ENCODE measurements at places on chromosomes 13 and 19. TPM values are rescaled to one million over a fixed set of nuclear protein-coding genes. Genes with fewer than 3 reads are reported as not detected.

GRCh38 chr19:45746866-45747265 is 13.6 kb downstream of the MEIOSIN start:
- DNase-seq = no peak

DNA sequence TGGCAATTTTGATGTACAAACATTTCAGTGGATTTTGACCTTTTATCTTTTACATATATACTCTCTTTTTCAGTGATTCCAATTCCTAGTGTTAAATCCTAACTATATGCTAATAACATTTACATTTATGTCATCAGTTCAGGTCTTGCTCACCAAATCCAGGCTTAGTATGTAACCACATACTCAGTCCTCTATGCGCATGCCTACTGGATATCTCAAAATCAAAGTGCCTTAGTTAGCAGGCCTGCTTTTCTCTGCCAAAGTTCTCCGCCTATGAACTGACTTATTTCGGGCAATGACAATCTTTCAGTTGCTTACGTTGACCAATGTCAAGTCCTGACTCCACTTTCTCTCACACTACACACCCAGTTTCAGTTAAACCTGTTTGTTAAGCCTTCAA is 478.5 kb upstream of the SLITRK1 start:
- DNase-seq = no peak

The PROZ gene
- total RNA-seq = not detected

DNA sequence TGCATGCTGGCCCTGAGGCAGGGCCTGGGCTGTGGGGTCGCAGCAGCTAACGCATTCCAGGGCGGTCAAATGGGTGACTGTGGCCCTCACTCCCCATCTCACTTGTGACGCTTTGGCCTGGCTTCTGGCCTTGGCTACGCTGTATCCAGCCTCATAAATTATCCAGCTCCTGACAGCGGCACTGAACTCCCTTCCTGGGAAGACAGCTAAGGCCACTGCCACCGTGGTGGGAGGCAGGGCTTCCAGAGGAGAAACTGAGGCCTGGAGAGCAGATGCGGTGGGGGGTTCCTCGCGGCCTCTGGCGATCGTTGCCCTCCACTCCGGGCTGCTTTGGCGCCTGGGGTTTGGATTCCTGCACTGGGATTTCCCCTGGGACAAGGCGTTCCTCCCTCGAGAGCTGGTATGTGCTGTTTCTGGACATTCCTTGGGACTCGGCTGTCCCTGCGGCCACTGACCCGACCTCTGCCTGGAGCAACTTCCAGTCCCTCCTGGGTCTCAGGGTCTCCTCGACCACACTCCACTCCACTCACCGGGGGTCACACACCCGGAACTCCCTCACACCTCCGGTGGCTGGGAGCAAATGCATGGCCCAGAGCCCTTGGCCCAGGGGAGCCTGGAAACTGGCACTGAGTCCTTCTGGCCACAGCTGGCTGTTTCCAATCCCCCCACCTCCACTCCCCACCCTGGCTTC is 3.4 kb downstream of the TBXA2R start:
- no peak for DNase-seq

DNA sequence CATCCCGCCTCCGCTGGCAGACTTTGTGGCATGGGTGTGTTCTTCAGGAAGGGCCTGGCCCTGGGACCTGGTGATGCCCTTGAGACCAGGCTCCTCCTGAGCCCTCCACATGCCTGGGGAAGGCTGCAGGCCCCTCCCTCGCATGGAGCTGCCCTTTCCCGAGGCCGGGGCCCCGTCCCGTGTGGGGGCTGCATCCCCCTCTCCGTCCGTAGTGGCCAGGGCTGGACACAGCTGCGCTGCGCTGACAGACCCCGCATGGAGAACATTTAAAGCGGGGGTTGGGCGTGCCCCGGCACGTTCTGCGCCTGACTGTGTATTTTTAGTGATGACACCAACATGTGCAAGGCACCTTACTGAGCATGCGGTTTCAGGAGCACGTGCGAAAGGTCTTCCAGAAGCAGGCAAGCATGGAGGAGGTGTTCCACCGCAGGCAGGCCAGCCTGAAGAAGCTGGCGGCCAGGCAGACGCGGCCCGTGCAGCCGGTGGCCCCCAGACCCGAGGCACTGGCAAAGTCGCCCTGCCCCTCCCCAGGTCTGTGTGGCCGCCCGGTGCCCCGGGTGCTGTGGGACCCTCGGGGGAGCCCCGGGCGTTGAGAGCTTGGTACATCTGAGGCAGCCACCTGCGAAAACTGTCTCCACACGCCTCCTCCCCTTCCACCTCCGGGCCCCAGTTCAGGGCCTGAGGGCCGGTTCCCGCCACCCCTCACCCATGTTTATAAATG is 28.8 kb upstream of the F7 start:
- no peak for DNase-seq

- DNase-seq = no peak
Measured at GRCh38 chr19:3556978-3557460, 367 bp downstream of the MFSD12 start.

DNA sequence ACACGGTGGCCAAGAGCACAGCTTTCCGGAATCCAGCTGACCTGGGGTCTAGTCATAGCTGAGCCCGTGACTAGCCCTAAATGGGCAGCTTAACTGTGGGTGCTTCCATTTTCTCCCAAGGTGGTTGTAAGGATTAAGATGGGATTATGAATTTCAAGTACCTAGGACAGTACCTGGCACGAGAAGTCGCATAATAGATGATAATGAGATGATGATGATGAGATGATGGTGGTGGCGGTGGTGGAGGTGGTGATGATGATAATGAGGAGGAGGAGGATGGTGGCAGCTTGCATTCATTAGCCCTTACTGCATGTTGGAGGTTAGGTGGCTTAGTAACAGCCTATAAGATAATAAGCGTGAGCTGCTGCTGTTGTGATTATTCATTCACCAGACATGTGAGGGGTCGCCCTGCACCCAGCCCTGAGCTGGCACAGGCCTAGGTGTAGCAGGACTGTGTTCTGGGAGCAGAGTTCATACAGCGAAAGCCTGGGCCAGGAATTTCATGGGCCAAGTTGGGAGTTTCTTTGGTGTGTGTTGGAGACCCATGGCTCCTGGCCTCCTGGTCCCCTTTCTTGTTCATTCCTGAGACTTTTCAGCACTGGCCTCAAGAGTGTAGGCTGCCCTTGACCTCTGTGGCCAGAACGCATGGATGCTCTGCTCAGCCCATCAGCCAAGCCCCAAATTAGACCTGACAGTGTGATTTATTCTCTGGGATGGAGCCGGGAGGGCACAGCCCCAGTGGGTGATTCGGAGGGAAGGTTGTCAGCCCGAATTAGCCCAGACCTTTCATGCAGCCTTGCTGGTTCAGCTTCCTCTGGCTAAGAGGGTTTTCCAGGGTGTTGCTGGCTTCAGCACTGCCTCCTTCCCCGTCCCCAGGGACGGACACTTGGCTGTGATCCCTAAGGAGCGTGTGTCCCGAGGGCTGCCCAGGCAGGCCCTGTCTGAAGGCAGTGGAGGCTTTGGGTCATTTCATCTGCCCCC is 128.8 kb downstream of the SIPA1L3 start:
- peak; percentile 63 for DNase-seq

- DNase-seq = no peak
Measured at GRCh38 chr13:103184413-103184812, 118.2 kb upstream of the SLC10A2 start.

DNA sequence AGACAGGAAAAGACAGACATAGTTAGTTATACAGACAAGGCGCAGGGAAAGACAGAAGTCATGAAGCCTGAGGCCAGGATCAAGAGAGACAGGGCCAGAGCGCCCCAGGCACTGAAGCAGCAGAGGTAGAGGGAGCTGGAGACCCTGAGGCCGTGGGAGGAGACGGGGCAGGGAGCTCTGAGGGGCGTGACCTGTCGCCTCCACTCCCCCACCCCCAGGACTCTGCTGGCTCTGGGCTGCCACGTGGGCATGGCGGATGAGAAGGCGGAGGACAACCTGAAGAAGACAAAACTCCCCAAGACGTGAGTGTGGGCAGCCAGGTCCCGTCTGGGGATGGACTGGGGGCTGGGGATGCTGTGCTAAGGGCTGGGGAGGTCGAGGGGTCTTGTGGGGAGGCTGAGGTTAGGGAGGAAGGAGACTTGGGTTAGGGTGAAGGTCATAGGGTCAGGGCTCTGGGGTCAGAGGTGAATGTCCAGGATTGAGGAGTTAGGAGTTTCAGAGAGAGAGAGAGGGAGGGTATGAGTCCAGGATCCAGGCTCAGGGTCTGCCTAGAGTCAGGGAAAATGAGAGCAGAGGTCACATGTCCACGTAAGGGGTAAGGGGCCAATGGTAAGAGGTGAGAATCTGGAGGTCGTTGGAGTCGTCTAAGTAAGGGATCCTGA is 31.1 kb downstream of the RYR1 start:
- no peak for DNase-seq

The ZNF77 gene
- total RNA-seq = 7.8 TPM

GRCh38 chr19:12603714-12604113 is 6.9 kb downstream of the ZNF490 start:
- no peak for DNase-seq

The GPR12 gene
- 0.41 TPM for total RNA-seq

The GJA3 gene
- 0.90 TPM for total RNA-seq

The IZUMO2 gene
- total RNA-seq = not detected

DNA sequence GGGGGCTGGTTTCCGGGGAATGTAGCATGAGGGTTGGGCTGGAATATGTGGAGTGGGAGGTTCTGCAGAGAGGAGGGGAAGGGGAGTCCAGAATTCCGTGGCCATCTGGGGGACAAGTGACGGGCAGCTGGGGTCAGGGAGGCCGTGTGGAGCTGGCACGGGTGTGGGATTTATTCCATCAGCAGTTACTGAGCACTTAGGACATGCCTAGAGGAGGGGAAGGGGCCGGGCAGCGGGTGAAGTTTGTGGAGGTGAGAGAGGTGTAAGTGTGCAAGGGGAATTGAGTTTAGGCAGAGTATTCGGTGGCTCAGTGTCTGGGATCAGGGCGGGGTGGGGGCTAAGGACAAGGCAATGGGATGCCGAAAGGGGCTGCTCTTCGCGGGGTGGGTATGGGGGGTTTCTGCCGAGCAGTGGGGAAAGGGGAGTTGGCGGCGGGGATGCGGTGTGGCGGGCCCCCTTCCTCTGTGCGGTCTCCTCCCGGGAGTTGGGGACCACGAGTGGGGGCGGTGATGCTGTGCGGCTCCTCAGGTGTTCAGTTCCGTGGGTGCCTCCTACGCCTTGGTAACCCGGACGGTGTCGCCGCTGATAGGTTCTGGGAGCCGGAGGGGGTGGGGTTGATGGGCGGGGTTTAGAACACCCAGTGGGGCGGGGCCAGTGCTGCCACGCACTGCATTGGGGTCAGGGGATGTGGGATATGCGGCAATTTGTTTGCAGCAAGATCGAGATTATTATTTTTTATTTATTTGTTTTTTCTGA is 5.4 kb downstream of the CCDC61 start:
- DNase-seq = no peak

GRCh38 chr19:18253716-18254115 is 20.5 kb downstream of the IQCN start:
- DNase-seq = no peak

DNA sequence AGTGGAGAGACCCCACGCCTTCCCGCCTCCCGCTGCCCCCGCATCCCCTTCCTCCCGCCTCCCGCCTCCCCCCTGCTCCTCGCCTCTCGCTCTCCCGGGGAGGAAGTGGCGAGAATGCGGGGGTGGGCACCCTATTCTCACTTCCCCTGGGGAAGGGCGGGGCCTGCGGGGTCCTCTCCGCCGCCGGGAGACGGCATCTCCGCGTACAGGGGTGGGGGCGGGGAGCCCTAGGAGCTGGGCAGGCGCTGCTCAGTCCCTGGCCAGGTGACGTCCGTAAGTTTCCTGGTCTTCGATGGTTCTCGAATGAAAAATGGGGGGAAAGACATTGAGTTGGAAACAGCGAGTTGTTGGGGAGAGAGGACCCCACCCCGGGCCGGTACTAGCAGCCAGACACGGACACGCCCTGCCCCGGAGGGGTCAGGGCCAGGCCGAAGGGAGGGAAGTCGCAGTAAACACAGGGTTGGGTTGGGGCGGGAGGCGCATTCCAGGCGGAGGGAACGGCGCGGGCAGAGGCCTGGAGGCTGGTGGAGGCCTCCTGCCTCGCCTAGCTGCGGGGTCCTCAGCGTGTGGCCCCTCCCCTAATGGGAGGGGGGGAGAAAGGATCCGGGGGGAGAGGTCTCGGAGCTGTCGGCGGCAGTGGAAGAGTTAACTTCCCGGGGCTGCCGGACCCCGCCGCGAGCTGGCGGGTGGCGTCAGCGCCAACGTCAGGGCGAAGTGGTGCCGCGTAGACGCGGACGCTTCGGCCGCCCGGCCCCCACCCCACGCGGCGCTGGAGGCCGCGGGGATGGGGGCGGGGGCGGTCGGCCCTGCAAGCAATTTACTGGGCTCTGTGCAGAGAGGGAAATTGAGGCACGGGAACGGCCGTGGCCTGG is 10.4 kb upstream of the JUND start:
- peak; percentile 77 for DNase-seq

DNA sequence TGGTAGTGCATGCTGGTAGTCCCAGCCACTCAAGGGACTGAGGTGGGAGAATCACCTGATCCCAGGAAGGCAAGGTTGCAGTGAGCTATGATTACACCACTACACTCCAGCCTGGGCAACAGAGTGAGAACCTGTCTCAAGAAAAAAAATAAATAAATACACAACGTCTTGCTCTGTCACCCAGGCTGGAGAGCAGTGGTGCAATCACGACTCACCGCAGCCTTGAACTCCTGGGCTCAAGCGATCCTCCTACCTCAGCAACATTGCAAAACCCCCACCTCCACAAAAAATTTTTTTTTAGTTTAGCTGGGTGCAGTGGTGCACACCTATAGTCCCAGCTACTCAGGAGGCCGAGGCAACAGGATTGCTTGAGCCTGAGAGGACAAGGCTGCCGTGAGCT is 8.8 kb downstream of the TPM4 start:
- DNase-seq = no peak

The GPC6 gene
- total RNA-seq = 92.6 TPM

The KCNK6 gene
- total RNA-seq = 3.7 TPM

DNA sequence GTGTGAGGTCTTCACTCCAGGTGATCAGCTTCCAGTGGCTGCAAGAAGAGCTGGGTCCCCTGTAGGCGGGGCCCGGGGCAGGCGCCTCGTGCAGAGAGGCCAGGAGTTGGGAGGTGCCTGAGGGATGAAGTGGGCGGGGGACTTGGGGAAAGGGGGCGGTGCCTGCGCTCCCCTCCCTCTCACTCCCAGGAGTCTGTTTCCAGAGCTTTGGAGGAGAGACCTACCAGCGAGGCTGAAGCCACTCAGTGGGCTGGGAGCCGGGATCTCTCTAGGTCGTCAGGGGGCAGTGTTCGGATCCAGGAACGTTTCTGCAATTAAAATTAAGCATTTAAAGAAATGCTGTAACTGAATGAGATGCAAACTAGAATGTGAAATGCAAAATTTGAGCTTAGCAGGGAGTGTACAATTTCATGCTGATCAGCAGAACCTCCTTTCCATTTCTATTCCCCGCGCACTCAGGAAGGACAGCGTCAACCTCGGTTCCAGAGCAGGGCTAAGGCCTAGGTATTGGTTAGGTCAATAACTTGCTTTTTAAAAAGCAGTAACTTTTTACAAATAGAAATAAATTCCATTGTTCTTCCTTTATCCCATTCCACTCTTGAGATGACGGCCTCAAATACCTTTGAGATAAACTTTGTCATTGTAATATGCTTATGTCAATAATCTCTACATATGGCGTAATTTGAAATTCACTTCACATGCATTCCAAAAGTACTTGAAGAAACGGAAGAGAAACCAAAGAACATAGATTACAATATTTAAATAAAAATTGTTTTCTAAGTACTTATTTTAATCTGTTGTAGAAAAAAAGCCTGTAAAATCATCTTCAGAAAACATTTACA is 11.6 kb downstream of the ZNF160 start:
- no peak for DNase-seq
